ENCODE measurements at places on chromosomes 1 and 21.

DNA sequence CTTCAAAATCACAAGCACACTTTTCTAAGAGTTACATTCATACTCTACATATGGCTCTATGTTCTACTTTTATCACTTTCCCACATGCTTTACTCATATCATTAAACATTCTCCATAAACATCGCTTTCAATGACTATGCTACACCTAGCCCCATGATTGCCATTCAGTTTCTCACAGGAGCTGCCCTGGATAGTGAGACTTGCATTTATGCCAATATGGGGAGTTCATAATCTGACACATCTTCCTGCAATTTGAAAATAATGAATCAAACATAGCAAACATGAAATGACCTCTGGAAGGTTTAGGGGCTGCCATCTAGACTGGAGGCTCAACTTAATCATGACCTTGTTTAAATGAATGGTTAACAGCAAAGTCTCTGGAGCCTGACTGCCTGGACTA lies 9.0 kb upstream of the CYP4A22 start:
- no peak for DNase-seq

DNA sequence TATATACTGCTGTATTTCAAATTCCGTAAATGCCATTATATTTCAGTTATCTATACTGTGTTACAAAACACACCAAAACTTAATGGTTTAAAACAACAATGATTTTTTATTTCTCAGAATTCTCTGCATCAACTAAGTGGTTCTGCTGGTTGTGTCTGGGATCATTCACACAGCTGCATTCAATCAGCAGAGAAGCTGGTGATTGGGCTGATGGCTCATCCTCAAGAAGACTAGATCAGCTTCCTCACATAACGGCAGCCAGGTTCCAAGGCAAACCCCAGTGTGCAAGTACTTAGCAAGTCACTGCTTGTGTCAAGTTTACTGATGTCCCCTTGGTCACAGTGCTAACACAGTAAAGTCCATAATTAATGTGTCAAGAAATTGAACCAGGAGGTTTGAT lies 86.3 kb upstream of the VANGL1 start:
- DNase-seq: no peak

- DNase-seq: no peak
Measured at GRCh38 chr1:76068542-76068941, 6.0 kb upstream of the ST6GALNAC3 start.

DNA sequence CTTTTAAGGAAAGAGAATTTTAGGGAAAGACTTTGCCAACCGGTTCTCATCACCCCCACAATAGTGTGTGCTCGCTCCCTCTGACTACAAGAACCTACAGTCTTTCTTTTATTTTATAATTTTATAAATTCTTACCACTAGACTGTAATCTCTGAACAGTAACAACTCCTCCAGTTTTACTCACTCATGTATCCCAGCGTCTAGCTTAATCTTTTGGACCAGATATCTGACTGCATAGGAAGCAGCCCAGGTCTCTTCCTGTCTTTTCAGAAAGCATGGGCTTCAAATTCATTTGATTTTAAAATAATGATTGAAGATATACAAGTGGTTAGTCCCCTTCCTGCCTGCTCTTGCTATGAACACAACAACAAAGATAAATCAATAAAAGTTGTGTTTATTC lies 19.0 kb upstream of the DUSP10 start:
- DNase-seq: no peak

- DNase-seq: no peak
Measured at GRCh38 chr1:187680823-187681222, 852.1 kb downstream of the PLA2G4A start.

- no peak for DNase-seq
Measured at GRCh38 chr1:61052395-61053225, 29.8 kb upstream of the NFIA start.
